ENCODE measurements at places on chromosomes 12 and 14. TPM values are rescaled to one million over a fixed set of nuclear protein-coding genes. Genes with fewer than 3 reads are reported as not detected.

DNA sequence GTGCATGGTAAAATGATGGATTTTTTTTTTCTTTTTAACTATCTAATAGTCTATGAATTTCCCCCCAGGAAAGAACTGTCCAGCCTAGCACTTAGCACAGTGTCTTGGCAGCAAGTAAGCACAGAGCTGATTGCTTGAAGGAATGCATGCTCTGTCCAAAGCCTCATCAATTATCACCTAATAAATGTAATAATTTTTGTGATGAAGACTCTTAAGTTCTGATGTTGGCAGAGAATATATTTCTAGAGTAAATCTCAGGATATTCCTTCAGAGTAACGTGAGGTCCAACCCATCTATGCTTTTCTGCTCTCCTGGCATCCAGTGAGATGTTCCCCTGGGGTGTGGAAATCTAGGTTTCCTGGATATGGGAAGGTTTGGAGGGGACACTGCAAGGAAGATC is 152.4 kb downstream of the TMX1 start:
- H3K4me1 ChIP-seq = no peaks in the 10 kb centered on the region
- no peaks in the 10 kb centered on the region for H3K27me3 ChIP-seq
- H3K36me3 ChIP-seq = no peaks in the 10 kb centered on the region
- no peak overlapping the region for H3K27ac ChIP-seq
- no peak overlapping the region for H3K4me3 ChIP-seq

DNA sequence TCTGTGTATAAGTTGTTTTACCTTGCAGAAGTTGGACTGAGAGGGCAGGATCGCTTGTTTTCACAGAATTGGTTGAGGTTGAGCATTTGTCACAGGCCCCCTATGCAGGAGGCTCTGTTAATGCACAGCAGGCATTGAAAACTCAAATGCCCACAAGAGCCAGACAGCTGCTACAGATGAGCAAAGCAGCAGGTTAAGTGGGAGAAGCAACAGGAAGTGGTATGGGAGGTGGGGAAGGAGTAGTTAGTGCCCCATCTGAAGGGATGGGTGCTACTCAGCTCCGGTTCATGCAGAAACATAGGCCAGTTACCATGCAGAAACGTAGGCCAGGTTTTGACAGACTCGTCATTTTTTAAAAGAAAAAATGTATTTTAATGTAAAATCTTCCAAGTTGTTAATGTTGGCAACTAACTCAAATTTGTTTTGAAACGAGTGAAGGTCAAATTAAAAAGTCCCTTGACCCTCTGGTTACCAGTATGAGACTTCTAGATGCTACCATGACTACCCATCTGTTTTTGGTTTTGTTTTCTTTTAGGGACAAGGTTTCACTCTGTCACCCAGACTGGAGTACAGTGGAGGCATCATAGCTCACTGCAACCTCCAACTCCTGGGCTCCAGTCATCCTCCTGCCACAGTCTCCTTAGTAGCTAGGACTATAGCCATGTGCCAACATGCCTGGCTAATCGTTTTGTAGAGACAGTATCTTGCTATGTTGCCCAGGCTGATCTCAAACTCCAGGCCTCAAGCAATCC is 84.7 kb upstream of the FRMD6 start:
- no peaks in the 10 kb centered on the region for H3K4me1 ChIP-seq
- H3K4me3 ChIP-seq = no peak overlapping the region
- H3K36me3 ChIP-seq = no peaks in the 10 kb centered on the region
- H3K27me3 ChIP-seq = no peaks in the 10 kb centered on the region

The LTA4H gene
- 44.7 TPM for total RNA-seq

- H3K36me3 ChIP-seq = no peaks in the 10 kb centered on the region
- no peaks in the 10 kb centered on the region for H3K27me3 ChIP-seq
- peaks cover 9% of the 10 kb centered on the region for H3K4me1 ChIP-seq
- DNase-seq = no peak
- H3K4me3 ChIP-seq = no peak overlapping the region
- H3K27ac ChIP-seq = no peak overlapping the region
Measured at GRCh38 chr14:58633831-58634230, 3.9 kb upstream of the DACT1 start.

DNA sequence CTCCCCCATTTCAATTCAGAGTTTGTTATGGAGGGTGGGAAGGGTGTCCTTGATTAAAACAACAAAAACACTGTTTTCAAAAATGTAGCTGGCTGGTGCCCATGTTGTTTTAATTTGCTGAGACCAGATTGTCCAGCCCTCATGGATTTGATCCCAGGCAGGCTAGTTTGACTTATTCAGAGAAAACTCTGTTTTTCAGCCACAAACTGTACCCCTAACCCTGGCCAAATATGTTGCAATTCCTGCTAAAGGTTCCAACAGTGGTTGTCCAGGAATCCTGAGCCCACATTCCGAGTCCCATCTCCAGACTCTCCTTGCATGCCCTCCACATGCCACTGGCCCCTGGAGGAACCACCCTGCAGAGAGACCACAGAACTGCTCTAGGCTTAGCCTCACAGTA is 36.0 kb downstream of the MAP1LC3B2 start:
- H3K27me3 ChIP-seq = no peaks in the 10 kb centered on the region
- peaks cover 3% of the 10 kb centered on the region for H3K4me1 ChIP-seq
- H3K27ac ChIP-seq = no peak overlapping the region
- H3K4me3 ChIP-seq = no peak overlapping the region
- H3K36me3 ChIP-seq = no peaks in the 10 kb centered on the region
